ENCODE measurements at places on chromosomes 16 and 17.
A peak's percentile ranks its signal among the peaks of the same experiment; 100 is the strongest.

DNA sequence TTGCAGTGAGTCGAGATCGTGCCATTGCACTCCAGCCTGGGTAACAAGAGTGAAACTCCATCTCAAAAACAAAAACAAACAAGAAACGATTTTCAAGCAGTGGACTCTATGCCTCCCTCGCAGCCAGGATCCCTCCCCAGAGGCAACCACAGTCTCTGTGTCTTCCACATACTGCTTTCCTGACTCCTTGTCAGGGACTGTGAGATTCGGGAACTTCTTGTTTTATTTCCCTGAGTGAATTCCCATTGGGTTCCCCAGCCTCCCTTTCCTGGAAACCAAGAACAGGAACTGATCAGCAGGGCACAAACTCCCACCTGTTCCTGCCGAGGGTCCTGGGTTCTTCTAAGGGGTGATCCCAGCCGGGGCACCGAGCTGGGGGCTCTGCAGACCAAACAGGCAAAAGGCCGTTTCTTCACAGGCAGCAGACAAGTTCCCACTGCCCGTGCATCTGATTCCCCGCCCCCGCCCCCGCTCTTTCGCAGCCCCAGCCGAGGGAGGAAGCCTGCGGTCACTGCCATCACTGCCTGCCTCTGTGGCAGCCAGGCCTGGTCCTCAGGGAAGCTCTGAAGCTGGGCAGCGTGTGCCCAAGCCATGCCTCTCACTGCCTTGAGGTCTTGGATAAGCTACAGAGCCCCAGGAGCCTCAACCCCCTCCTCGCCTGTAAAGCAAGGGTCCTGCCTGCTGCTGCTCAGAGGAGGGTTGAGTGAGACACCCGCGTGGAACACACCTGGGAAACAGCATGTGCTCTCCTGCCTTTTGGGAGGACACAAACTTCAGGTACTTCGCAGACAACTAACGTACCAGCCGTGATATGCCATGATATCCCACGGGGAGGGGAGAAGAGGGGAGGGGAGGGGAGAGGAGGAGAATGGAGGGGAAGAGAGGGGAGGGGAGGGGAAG lies 5.5 kb upstream of the PIEZO1 start:
- DNase-seq = no peak

DNA sequence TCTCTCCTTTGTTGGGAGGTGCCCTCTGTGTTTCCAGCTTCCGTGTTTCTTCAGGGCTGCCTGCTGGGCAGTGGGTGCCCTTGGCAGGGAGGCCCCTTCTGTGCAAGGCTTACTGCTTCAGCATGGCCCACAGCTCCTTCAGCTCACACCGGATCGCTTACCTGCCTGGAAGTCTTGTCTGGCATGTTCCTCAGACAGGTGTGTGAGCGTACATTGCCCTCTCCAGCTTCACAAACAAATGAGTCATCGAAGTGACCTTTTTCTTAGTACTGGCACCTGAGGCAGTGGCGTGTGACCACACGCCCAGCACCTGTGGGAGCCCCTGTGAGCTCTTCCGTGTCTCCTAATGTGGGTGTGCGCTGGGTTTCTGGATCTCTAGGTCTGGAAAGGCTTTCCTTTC lies 3.5 kb downstream of the RAB40C start:
- no peak for DNase-seq

DNA sequence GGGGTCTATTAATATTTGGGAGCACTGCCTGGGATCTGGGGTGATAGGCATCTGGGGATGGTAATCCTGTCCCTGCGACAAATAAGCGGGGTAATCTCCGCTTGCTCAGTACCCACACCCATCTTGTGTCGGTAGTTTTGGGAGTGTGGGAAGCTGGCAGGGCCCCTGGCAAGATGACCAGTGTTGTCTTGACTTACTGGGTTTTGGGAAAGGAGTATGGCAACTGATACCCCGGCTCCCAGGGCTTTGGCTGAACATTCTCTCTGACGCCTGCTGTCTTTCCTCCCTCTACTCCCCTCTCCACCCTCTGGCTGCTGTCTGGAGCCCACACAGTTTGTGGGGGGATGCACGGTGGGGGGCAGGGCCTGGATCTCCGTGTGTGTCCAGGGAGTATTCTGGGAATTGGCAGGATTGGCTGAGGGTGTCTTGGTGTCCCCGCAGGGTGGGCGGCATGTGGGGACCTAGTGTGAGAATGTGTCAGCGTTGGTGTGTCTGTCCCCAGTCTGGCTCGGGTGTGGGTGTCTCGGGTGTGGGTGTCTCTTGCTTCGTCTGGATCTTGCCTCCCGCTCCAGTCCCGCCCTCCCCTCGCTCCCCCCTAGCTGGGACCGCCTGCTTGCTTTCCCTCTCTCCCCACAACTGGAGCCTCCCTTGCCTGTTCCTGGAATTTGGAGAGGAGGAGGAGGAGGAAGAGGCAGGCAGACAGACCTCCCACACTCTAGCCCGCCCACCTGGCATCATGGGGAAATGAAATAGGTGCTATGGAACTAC lies 12.0 kb downstream of the RARA start:
- DNase-seq = no peak

DNA sequence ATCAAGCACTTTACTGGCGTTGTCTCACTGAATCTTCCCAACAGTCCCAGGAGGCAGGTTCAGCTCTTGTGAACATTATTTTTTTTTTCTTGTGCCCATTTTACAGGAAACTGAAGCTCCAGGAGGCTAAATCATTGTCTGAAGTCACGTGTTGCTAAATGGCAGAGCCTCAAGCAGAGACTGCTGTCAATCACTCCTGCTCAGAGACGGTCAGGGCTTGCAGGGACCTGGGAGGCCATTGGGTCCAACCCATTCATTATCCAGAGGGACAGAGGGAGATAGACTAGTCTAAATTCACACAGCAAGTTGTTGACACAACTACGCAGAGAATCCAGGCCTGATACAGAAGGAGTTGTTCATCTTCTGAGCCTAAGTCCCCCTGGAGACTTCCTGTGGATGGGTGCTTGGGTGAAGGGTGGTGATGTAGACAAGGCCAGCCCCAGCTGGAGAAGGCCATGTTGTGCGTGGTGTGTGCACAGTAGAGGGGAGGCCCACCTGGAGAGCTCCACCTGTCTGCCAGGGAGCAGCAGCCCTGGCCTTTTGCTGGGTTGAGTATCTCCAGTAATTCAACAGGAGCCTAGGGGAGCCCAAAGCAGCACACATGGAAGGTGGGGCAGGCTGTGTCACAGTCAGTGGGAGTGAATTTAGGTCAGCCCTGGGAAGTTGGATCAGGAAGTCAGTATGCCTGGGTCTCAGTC lies 24.3 kb upstream of the C1QL1 start:
- no peak for DNase-seq

- peak; percentile 97 for DNase-seq
Measured at GRCh38 chr16:4624015-4624826, at the start of gene MGRN1. MGRN1 (plus strand) TSS chr16:4624826; CDS start chr16:4624961, 135 bp downstream.

DNA sequence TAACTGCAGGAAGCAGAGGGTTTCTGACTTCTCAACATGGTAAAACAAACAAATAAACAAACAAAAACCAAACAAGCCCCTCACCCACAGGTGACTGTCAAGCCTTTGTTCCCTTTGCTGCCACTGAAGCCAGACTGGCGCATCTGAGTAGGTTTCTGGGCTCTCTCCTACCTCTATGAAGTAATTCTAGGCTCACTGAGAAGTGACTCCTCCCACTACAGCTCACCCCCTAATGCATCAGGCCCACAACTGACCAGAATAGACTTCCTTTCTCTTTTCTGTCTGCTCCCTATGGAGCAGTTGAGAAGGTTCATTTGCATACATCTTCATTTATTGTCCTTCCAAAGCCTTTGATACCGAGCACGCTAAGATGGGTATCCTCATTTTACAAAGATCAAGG lies 77.0 kb upstream of the CCL2 start:
- no peak for DNase-seq

DNA sequence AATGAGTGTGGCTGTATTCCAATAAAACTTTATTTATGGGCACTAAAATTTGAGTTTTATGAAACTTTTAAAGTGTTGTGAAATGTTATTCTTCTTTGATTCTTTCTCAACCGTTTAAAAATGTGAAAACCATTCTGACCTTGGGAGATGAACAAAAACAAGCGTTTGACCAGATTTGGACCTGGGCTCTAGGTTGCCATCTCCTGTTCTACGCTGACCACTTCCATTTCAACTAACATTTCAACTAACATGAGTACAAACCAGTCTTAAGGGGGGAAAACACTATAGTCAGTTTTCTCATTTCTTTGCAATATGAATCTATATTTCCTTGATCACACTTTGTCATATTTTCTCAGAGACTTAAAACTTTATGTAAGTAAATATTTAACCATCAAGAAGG lies 118.4 kb upstream of the IRX5 start:
- DNase-seq = no peak

DNA sequence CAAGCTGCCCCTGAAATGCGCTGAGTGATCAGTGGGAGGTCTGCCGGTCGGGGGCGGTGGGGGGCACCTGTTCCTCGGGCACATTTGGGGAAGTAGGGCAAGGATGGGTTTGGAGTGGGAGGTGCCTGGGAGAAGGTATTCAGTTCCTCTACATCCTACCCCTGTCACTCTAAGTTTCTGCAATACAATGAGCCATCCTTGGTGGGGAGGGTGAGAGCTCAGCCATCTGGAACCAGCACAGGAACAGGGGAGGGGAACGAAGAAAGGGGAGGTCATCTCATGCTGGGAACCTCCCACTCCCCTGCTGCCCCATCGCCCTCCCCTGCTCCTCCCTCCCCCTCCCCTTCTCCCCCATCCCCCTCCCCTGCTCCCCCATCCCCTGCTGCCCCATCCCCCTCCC lies 4.2 kb downstream of the DPH1 start:
- DNase-seq = no peak
